ENCODE measurements at places on chromosomes 12 and 14.
A peak's percentile ranks its signal among the peaks of the same experiment; 100 is the strongest.

DNA sequence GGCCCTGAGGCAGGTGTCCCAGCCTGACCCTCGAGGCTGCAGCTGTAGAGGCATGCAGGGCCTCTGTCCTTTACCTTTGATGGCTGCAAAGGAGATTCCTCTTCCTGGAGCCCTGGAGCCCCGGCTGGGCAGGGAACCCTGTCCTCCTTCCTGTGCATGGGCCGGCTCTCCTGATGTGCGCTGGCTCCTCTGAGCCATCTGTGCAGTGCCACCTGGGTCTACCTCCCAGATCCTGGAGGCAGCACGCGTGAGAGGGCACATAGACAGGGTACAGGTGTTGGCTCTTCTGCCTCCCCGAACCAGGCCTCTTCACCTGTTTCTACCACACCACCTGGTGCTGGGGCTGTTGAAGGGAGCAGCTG lies 115.1 kb downstream of the BEGAIN start:
- DNase-seq: no peak

- peak; percentile 69 for DNase-seq
These were observed at the start of gene MANSC1 for GRCh38 chr12:12349711-12350665. Gene MANSC1, minus strand, starts transcription at chr12:12350242. Its CDS starts 6,928 bp downstream, at chr12:12343314.

DNA sequence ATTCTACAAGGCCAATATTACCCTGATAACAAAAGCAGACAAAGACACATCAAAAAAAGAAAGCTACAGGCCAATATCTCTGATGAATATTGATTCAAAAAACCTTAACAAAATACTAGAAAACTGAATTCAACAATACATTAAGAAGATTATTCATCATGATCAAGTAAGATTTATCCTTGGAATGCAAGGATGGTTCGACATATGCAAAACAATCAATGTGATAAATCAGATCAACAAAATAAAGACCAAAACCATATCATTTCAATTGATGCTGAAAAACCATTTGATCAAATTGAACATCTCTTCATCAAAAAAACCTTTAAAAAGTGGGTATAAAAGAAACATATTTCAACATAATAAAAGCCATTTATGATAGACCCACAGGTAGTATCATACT lies 117.3 kb downstream of the CPNE8 start:
- DNase-seq: no peak

- no peak for DNase-seq
These were observed 124.6 kb upstream of the PMCH start for GRCh38 chr12:102322254-102322653.

DNA sequence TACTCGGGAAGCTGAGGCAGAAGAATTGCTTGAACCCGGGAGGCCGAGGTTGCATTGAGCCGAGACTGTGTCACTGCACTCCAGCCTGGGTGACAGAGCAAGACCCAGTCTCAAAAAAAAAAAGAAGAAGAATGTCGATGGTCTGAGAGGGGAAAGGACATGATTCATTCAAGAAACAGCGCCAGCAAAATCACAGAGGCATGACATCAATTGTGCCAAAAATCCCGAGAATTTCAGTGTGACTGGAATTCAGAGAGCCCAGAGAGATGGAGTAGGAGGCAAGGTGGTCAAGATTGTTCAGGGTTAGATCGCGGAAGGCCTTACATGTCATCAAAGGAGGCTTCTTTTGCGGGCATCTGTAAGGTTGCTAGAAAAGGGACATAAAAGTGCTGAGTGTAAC lies 483.3 kb downstream of the VRK1 start:
- no peak for DNase-seq

DNA sequence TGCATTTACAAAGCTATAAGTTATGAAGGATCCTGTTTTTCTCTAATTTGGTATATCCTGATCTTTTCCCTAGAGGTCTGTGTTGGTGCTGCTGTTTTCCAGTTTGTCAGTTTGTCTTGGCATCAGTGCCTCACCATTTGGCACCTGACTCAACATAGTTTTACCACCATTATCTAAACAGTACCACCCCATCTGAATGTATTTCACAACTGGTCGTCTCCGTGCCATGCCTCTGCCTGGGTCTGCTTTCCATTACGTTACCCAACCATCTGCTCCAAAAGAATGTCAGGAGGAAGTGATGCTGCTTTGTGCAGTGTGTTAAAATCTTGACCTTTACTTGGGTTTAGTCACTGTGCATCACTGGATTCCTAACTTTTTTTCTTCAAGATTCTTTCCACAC lies 129.3 kb upstream of the RASSF8 start:
- no peak for DNase-seq

GRCh38 chr12:56943878-56944277 lies 9.7 kb upstream of the SDR9C7 start:
- no peak for DNase-seq

- no peak for DNase-seq
These were observed 219.3 kb downstream of the RMST start for GRCh38 chr12:97681612-97682504.

GRCh38 chr12:127558361-127558760 lies 708.6 kb upstream of the TMEM132C start:
- DNase-seq: no peak
